ENCODE measurements at places on chromosomes 16 and 17. TPM values are rescaled to one million over a fixed set of nuclear protein-coding genes. Genes with fewer than 3 reads are reported as not detected.

SNX20 gene
- total RNA-seq = 60.0 TPM

CDC27 gene
- total RNA-seq = 155 TPM

C17orf50 gene
- total RNA-seq = not detected

CCL4L2 gene
- total RNA-seq = 56.5 TPM

- no peak for DNase-seq
These were observed 76.9 kb upstream of the DYNLRB2 start for GRCh38 chr16:80463751-80464495.

- DNase-seq = no peak
These were observed 341.2 kb downstream of the GRIN2A start for GRCh38 chr16:9840761-9841665.

GRCh38 chr16:29790183-29790948 is at the start of gene KIF22:
TSS of gene KIF22 (plus strand) at chr16:29790751. CDS start at chr16:29790760, 9 bp downstream.
- peak; percentile 100 for DNase-seq

GRCh38 chr16:586645-587590 is 2.9 kb upstream of the RAB40C start:
- DNase-seq = no peak

- DNase-seq = peak; percentile 57
These were observed 1.5 kb upstream of the ARL5C start for GRCh38 chr17:39167476-39167875.

GRCh38 chr17:36129616-36130015 is 26.0 kb downstream of the CCL4 start:
- no peak for DNase-seq

GRCh38 chr17:4973256-4974114 is 5.9 kb upstream of the SPAG7 start:
- no peak for DNase-seq

DNA sequence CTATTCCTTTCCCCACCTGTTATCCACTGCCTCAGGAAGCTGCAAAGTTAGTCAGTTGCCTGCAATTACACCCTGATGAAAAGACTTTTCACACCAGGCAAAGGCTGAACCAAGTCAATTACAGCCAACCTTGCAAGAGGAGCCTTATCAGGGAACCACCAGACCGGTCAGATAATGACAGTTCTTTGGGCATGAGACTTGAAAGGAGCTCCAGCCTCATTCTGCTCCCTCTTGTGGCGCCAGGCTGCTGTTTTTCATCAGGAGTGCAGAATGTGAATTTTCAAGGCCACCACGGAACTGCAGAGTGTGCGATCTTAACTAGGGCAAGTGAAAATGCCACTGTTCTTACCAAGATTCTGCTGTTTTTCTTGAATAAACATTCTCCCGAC is 22.5 kb downstream of the DNAI2 start:
- DNase-seq = peak; percentile 64

DNA sequence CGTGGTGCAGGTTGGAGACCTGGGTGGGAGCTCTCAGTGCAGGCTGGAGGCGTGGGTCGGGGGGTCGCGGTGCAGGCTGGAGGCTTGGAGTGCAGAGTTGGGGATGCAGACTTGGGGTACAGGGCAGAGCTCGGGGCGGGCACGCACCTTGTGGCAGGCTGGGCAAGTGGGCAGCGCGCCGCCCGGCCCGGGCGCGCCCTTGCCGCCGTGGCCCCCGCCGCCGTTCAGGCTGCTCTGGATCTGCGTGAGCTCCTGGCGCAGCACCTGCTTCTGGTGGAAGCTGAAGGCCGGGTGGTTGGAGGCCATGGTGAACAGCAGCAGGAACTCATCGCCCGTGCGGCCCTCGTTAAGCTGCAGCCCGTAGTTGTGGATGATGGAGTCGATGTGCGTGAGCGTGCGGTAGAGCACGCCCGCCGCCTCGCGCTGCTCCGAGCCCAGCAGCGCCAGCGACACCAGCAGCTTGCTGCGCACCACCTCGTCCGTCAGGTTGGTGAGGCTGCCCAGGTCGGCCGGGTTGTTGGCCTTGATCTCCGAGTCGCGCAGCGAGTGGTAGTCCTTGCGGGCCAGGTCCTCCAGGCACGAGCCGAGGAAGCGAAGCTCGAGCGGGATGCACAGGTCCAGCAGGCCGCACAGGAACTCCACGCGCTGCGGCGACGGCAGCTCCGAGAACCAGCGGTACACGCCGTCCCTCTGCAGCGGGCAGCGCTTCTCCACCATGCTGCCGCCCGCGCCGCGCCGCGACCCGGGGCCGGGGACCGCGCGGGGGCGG is 1.1 kb downstream of the ZCCHC14 start:
- no peak for DNase-seq

- peak; percentile 82 for DNase-seq
These were observed 1.9 kb downstream of the CCR10 start for GRCh38 chr17:42679492-42680330.

GRCh38 chr17:37274461-37274860 is 101.3 kb upstream of the C17orf78 start:
- no peak for DNase-seq

GRCh38 chr17:55342800-55343585 is 78.2 kb downstream of the HLF start:
- DNase-seq = no peak

DNA sequence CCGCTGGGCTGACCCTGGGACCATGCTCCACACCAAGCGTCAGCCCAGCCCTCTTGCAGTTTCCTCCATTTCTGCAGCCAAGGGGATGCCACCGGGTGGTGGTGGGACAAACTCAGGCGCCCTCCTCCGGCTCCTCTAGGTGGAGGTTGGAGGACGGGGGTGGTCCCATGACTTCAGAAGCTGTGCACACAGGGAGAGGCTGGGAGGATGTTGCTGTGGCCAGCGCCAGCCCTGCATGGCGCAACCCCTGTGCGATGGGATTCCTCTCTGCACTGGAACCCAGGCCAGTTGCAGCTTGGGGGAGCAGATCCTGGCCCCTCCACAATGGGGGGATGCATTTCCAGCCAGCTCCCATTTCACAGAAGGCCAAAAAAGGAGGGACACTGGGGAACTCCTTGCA is 246.5 kb downstream of the C16orf95 start:
- DNase-seq = no peak

- no peak for DNase-seq
These were observed 31.1 kb downstream of the CNGB1 start for GRCh38 chr16:57939872-57940224.

DNA sequence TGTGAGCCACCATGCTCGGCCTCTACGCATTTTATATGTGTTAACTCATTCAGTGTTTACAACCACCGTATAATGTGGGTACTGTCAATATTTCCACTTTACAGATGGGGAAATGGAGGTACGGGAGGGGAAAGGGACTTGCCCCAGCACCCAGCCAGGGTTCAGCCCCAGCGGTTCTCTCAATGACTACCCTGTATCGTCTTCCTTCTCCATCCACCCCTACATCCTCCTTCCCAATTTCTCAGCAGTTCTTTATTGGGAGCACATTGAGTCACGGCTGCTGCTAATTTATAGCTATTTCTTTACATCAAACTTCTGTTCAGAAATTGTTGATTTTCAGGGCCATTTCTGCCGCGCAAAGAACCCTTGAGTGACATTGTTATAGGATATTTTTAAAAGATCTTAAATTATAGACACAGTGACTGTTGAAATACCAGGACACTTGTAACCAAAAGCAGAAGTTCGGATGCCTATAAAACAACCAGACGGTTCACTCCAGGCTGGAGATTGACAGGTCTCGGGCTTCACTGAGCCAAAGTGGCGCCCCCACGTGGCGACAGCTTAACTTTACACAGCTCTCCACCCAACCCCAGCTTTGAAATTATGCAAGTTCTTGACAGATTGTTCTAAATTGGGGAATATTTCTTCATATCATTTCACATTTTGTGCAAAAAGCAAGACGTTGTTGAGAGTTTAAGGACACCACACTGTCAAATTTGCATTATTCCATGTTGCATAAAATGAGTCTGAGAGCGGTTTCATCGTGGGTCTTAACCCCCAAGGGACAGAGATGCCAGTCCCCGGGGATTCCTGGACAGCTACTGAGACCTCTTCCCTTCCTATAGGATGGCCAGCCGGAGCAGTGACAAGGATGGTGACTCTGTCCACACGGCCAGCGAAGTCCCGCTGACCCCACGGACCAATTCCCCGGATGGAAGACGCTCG is 11.8 kb downstream of the SYT17 start:
- peak; percentile 55 for DNase-seq

- DNase-seq = peak; percentile 51
These were observed 46.1 kb downstream of the WSB1 start for GRCh38 chr17:27339836-27340550.

Measured in activated CD8-positive, alpha-beta memory T cell treated with anti-CD3 and anti-CD28 coated beads, Interleukin-2, amount 10 ng/mL, durations not matched to agents 7 days and 5 days (primary cell).